ENCODE measurements at places on chromosomes 11 and 22.

DNA sequence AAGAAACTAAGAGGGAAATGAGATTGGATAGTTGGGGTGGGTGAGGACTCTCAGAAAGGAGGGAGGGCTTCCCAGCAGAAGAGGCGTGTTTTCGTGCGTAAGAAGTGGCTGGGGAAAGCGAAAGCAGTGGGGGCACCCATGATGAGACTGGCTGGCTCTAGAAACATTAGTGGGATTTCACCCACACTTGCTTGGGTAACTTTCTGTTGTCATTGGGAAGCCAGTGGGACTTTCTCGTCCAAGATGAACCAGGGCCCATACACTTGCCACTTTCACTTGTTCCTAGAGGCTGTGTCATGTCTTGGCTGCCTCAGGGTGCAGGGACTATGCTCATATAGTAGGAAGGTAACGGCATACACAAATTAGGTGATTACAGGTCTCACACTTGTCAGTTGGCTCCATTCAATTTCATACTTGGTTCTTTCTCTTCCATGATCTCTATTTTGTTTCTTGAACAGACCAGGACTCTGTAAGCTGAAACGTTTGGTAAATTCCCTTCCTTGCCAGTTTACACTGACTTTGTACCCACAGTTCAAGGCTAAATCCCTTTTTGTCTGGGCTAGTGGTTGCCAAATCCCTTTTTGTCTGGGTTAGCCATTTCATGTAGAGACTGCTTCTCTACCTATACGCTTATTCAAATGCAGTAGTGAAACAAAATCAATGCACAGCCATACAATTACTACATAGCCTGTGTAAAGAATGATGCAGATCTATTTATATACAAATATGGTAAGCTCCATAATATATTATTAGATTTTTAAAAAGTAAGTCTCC is 42.0 kb upstream of the CXCR5 start:
- no peak for DNase-seq

GRCh38 chr11:64850979-64851567 is 6.6 kb upstream of the CDC42BPG start:
- DNase-seq, result no peak

DNA sequence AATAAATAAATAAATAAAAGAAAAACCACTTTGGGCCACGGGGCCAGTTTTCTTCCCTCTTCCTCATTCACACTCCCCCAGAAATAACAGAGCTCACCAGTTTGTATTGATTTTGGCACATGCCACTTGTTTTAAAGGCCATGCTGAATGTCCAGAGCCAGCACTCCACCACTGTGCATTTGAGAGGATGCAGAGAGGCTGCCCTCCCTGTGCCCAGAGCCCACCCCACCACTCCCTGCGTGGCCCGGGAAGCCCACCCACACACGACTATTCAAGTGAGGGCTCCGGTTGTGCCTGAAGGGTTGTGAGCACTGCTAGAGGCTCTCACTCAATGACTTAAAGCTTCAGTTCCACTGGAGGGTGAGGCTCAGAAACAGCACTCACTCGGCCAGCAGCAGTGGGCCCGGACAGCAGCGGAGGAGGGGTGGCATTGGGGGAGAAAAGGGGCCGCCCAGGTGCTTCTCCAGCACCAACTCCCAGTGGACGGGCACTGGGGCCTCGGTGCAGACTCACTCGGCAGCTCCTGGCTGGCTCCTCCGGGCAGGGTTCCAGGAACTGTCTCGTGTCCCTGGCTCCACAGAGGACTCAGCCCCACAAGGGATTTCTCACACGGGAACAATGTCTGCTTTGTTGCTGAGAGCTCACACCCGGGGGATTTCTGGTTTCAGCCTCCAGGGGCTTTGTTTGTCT is 112.7 kb downstream of the SHANK2 start:
- no peak for DNase-seq

- DNase-seq, result no peak
Measured at GRCh38 chr22:23714596-23715578, 24.1 kb downstream of the RGL4 start.

- DNase-seq, result no peak
Measured at GRCh38 chr22:44994399-44995104, 15.3 kb downstream of the PHF21B start.

DNA sequence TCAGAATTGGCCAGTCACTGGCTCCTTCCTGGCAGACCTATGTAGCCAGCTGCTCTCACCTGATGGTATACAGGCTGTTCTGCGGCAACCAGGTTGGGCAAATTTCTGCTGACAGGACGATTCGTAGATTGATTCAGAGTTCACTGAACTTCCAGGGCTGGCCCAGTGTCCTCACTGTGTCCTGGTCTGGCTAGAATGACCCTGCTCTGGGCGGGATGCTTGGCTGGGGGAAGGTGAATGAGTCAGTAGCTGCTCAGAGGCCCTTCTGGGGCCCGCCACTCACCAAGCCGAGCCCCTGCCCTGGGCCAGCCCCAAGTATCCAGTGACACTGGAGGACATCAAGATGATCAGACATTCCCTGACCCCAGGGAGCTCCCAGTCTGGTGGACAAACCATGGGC is 62.9 kb upstream of the WNT11 start:
- no peak for DNase-seq

DNA sequence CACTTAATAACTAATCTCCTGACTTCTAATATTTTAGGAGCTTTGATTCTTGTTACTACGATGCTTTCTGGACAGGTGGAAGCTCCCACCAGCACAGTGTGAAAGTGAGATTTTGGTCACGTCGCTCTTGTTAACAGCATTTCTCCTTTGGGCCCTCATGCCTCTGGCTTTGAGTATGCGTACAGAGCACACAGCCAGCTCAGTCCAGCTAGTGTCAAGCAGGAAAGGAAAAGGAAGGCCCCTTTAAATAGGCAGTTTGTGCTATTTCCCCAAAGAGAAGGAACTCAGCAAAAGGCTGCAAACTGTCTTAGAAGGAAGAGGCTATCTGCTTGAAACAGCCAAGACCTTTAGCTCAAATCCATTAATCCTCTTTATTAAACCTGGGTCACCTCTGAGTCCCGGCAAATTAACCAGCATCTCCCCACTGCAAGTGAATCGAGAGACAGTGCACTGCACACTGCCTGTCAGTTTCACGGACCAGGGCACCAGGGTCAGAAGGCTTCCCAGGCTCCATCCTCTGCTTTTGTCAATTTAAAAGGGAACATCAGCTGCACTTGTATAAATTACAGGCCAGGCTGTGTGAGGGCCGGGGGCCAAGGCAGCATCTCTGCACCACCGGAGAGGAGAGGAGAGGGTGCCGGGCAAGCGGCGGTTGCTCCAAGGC is 34.7 kb downstream of the OPCML start:
- DNase-seq, result no peak

DNA sequence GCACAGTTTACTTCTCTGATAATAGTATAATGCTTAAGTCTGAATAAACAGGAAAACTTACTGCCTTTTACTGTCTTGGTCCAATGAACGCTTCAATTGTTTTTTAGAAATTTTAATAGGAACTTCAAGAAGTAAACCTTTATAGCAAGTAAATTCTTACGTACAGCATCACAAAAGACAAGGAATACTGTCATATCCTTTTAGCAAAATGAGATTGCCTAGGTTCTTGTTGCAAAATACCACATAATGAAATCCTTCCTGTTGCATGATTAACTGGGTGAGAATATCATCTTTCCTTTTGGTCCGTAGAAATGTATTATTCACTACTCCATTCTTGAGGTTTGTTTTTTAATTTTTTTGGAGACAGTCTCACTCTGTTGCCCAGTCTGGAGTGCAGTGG is 22.3 kb upstream of the HIKESHI start:
- no peak for DNase-seq

DNA sequence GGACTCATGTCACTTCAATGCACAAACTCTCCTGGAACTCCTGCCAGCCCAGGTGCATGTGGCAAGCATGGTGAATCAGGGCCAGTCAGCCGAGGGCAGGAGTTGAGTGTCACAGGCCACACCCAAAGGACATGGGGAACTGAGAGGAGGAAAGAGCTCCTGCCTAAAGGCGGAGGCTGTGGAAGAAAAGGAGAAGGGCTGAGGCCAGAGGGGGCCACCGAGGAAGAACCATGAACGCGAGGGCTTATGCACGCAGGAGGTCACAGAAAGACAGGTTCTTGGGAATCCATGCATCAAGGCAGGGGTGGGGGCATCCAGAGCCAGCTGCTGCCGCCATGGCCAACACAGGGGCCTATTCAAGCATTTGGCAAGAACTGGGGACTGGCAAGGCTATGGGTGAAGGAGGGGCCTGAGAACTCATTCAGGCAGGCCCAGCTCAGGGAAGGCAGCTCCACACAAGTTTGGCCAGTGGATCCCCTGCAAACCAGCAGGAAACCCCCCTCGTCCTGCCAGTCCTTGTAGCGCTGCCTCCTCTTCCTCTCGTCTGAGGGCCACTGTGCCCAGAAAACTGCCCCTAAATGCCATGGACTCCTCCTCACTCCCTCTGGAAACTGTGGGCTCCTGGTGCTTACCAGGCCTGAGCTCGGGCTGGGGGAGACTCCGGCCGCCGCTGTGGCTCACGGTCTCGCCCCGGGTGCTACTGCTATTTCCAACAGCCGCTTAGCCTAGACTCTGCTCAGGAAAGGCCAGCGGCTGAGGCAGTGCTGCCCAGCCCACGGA is 15.4 kb downstream of the PPM1F start:
- DNase-seq, result no peak

DNA sequence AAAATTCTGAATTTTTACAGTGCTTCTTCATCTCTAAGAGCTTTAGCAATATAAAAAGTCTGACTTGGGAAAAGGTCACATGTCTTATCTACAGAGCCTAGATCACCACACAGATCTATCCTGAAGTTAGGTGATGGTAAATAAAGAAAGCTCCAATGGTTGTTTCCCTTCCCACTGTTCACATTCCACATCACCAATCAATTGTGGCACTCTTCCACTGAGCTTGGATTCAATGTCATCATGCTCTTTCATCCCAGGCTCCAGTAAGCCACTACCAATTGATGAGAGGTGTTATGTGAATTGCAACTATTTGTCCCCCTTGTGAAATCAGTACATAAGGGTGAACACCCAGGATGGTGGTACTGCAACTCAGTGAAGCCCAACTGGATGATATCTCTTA is 47.8 kb downstream of the ALG9 start:
- DNase-seq, result no peak

GRCh38 chr22:37669586-37669985 is 5.8 kb upstream of the LGALS1 start:
- no peak for DNase-seq

- DNase-seq, result no peak
Measured at GRCh38 chr11:1728931-1729691, 21.3 kb downstream of the IFITM10 start.

DNA sequence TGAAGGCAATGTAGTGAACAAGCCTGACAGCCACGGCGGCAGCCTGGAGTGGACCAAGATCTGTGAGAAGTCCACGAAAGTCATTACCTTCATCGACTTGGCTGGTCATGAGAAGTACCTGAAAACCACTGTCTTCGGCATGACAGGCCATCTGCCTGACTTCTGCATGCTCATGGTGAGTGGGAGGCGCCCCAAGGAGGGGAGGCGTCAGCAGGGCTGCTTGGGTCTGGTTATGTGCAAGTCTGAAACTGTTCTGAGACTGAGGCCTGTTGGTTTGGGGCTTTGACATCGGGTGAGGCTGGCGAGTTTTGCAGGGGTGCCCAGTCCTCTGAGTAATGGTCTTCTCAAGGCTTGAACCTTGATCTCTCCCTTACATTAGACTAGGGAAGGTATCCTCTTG is 11.1 kb downstream of the GTPBP1 start:
- DNase-seq, result no peak

- no peak for DNase-seq
Measured at GRCh38 chr11:72328366-72329224, 84.6 kb upstream of the PHOX2A start.

DNA sequence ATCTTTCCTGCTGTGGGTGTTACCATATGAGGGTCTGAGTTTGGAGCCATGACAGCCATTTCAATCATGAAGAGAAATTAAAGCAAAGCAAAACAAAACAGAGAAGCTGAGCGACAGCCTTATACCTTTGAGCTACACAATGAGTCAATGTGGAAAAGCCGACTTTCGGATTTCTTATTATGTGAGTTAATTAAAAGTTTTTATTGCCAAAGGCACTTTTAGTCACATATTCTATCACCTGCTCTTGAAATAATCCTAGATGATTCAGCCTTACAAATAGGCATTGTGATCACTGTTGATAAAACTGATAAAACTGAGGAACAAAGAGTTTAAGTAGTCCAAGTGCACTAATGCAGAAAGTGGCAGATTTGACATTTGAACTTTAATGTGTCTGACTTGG is 381.9 kb upstream of the TENM4 start:
- no peak for DNase-seq

GRCh38 chr11:35992548-35992947 is 48.7 kb downstream of the LDLRAD3 start:
- no peak for DNase-seq

GRCh38 chr11:57543593-57543992 is 6.2 kb downstream of the SMTNL1 start:
- DNase-seq, result no peak

DNA sequence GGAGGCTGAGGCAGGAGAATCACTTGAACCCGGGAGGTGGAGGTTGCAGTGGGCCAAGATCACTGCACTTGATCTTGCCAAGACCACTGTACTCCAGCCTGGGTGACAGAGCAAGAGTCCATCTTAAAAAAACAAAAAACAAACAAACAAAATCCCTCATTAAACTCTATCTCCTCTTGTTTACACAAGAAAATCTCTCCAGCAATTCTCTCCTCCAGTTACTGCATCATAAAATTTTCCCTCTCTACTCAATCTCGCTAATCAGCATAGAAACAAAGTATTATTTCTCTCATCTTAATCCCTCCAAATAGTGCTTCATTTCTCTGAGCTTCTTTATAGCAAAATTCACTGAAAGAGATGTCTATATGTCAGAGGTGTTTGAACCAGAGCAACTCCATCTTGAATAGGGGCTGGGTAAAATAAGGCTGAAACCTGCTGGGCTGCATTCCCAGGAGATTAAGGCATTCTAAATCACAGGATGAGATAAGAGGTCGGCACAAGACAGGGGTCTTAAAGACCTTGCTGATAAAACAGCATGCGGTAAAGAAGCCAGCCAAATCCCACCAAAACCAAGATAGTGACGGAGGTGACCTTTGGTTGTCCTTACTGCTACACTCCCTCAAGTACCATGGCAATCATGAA is 19.8 kb downstream of the MTMR2 start:
- no peak for DNase-seq

GRCh38 chr11:2796508-2797113 is 89.0 kb downstream of the CDKN1C start:
- no peak for DNase-seq

GRCh38 chr22:47054231-47055072 is 292.0 kb downstream of the TBC1D22A start:
- no peak for DNase-seq

GRCh38 chr11:13348305-13348704 is 70.7 kb downstream of the BMAL1 start:
- DNase-seq, result no peak

DNA sequence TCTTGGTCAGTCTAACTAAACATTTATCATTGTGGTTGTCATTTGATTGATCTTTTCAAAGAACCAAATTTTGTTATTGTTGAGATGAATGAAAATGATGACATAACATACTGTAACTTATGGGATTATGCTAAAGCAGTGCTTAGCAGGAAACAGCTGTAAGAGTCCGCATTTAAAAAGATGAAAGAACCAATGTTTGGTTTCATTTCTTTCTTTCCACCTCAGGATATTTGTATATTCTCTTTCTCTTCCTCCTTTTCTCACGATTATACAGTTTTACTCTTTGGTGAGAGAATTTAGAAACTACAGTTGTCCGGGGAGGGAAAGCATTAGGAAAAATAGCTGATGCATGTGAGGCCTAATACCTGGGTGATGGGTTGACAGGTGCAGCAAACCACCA is 23.1 kb downstream of the PIH1D2 start:
- no peak for DNase-seq

GRCh38 chr22:39303358-39303757 is 16.1 kb downstream of the RPL3 start:
- no peak for DNase-seq

GRCh38 chr22:21098099-21098671 is 52.4 kb downstream of the LRRC74B start:
- no peak for DNase-seq

Measured in cortex of kidney (tissue), 1 donor.